ENCODE measurements at places on chromosomes 2 and 18.
A peak's percentile ranks its signal among the peaks of the same experiment; 100 is the strongest.

DNA sequence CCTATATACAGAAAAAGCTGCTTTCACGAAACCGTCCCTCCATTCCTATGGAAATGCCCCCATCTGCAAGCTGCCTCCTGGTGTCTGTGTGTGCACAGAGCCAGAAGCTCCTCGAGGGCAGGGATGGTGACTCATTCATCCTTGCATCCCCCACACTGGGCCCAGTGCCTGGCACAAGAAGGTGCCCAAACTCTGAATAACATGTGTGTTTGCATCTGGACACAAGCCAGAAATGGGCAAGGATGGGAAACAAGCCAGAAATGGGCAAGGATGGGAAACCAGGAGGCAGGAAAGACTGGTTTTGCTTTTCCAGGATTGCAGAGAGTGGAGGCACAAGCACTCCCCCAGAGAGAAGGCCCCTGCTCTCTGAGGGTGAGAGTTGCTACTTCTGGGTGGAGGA lies 313.9 kb downstream of the CELF4 start:
- DNase-seq: no peak

DNA sequence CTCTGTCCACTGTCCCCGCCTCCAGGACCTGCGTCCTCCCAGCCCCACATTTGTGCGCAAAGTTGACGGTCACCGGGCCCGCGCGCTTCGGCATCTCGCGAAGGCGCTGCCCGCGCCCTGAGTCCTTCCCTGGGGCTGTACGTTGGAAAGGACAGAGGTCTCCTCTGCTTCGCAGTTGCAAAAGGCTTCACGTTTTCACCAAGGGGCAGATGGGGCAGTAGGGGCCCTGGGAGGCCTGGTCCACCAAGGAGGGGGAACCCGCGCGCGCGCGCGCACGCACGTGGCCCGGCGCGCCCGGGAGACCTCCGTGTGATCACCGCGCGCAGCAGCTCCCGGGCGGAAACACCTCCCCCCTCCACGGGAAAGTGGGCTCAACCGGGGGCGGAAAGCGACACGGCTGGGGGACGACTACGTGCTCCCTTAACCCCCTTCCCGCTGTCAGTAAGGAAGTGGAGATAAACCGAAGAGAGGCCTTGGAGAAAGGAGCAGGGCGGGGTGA lies 21.9 kb downstream of the TEX44 start:
- peak; percentile 44 for DNase-seq

DNA sequence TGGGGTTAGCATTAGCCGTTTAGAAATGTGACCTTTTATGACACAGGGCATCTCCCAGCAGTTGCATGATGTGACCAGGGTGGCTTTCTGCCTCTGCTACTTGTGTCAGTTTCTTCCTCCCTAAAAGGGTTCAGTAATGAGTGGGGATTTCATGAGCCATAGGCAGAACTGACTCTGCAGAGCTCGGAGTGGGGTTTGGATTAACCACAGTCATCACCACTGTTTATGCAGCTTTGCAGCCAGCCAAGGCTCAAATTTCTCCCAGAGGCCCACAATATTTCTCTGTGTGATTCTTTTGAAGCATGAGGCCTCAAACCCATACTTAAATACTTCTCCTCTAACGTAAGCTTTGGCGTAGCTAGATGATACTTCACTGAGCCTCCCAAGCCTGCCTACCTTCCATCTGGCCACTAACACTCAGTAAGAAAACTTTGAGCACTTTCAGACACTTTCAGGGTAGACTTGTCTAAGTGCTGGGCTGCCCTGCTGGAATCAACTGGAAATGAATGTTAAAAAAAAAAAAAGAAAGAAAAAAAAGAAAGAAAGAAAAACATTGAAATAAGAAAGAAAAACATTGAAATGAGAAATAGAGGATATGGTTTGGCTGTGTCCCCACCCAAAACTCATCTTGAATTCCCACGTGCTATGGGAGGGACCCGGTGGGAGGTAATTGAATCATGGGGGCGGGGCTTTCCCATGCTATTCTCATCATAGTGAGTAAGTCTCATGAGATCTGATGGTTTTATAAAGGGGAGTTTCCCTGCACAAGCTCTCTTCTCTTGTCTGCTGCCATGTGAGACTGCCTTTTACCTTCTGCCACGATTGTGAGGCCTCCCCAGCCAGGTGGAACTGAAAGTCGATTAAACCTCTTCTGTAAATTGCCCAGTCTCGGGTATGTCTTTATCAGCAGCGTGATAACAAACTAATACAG lies 11.5 kb upstream of the LAPTM4A start:
- no peak for DNase-seq

- DNase-seq: peak; percentile 56
Measured at GRCh38 chr2:241877989-241878970, 8.8 kb downstream of the RTP5 start.

- no peak for DNase-seq
Measured at GRCh38 chr2:48927355-48927754, 171.8 kb upstream of the LHCGR start.

GRCh38 chr18:53028565-53028964 lies 688.6 kb downstream of the DCC start:
- no peak for DNase-seq

- no peak for DNase-seq
Measured at GRCh38 chr2:209368406-209368805, 55.4 kb upstream of the MAP2 start.
